ENCODE measurements at places on chromosomes 6 and 20. TPM values are rescaled to one million over a fixed set of nuclear protein-coding genes. Genes with fewer than 3 reads are reported as not detected.

Gene POM121L2
- not detected for total RNA-seq

DNA sequence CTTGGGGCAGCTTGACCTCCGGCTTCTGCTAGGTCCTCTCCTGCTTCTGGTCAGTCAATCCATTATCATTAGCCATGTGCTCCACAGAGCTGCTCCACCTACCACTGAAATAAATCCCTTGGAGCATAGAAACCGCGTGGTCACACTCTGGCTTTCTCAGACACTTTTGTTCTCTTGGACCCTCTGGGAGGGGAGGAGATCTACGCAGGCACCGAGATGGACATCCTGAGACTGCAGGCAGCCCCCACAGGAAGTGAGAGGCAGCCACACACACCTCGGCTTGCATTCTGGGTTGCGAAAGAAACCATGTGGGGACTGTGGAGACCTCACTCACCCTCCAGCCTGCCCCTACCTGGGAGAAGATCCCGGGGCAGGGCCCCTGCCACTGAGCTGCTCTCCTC lies 79.5 kb downstream of the FYN start:
- no peak overlapping the region for H3K27ac ChIP-seq
- H3K36me3 ChIP-seq = no peaks in the 10 kb centered on the region
- no peak for DNase-seq
- peaks cover 33% of the 10 kb centered on the region for H3K4me1 ChIP-seq

DNA sequence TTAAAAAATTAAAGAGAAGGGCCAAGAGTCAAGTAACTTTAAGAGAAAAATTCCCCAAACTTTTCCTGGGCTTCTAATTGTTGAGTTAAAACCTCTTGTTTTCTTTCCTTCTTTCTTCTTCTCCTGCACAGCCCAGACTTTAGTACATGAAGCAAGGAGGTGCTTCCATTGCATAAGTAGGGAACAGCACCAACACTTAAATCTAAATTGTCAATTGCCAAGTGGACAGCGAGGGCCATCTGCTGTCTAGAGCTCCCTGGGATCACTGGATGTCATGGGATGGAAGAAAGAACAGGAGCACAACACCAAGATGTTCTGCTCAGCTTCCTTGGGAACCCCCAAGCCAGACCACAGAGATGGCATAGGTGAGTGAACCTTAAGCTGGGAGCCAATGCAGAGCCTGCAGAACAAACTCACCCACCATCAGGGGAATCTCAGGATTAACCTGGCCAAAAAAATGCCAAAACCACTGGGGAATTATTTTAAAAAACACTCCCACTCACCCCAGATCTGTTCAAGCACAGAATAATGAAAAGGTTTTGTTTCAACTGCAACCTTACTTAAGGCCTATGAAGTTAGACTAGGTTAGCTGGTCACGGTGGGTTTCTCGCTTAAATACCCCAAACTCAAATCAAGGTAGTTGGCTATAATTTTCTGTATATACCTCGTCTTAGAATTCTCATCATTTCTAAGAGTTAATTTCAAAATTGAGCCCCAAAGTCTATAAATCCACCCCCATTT lies 67.8 kb downstream of the TNFRSF21 start:
- no peak overlapping the region for H3K27ac ChIP-seq
- no peaks in the 10 kb centered on the region for H3K27me3 ChIP-seq
- DNase-seq = no peak
- H3K4me3 ChIP-seq = no peak overlapping the region

- H3K4me1 ChIP-seq = no peaks in the 10 kb centered on the region
- H3K27me3 ChIP-seq = no peaks in the 10 kb centered on the region
- peak; percentile 29 for DNase-seq
- H3K4me3 ChIP-seq = no peak overlapping the region
Measured at GRCh38 chr6:20056350-20056992, 155.8 kb downstream of the MBOAT1 start.

DNA sequence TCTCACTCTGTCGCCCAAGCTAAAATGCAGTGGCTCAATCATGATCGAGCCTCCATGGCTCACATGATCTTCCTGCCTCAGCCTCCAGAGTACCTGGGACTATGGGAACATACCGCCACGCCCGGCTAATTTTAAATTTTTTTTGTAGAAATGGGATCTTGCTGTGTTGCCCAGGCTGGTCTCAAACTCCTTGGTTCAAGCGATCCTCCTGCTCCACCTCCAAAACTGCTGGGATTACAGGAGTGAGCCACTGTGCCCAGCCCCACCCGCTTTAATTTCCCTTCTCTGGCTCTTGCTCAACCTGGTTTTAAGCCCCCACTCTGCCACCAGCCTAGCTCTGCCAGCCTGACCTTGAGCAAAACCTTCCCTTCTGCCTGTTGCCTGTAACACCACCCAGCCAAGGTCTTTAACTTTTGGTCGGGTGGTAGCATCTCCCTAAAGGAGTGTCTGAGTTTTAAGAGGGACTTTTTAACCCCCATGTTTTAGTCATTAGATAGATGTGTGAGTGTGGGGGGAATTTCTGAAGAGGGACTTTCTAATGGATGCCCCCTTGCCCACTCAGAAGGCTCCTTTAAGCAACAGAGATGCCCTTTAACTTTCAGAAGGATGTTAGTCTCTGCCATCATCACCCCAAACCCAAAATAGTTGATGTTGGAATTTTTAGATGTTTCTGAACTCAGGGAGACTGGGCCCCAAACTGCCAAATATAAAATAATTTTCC lies 71.8 kb upstream of the FOXP4 start:
- no peak for DNase-seq
- no peaks in the 10 kb centered on the region for H3K36me3 ChIP-seq
- no peaks in the 10 kb centered on the region for H3K4me1 ChIP-seq
- peaks cover 29% of the 10 kb centered on the region for H3K27me3 ChIP-seq
- no peak overlapping the region for H3K27ac ChIP-seq
- H3K4me3 ChIP-seq = no peak overlapping the region
